ENCODE measurements at places on chromosomes 5 and 9.

- no peak for DNase-seq
Observed at GRCh38 chr9:72193478-72193881, 44.2 kb downstream of the GDA start.

DNA sequence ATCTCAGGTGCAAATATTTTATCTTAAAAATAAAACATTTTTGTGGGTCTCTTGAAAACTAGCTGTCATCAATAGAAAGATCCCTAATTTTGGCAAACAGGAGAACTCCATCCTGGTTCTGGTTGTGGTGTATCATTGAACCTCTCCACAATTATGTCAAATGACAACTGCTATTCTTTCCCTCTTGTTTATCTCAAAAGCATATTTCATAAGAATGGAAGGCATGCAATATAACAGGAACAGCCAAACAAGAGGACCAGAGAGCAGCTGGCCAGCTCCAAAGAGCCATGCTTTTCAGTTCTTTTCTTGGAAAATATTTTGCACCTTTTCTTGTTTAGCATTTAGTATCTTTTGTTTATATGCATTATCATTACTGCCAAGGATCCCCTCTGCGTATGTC lies 125.4 kb downstream of the ADAMTS6 start:
- DNase-seq = no peak

- DNase-seq = peak; percentile 78
Observed at GRCh38 chr5:14011089-14012020, 66.9 kb upstream of the DNAH5 start.

DNA sequence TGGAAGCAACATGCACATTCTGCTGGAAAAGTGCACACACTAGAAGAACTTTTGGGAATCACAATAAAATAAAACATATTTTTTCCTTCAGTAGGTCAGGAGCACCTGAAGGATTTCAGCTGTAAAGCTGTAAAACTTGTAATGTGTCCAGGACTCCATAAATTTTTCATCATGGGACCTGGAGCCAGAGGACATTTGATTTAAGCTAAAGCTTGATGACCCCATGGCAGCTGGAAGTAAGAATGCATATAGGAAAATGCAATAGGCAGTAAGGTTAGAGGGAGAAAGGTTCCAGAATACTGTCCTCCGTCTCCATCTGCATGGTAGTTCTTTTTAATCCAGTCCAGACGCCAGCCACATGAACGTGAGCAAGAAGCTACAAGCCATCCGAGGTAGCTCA lies 166.0 kb downstream of the ADAMTSL1 start:
- DNase-seq = no peak

DNA sequence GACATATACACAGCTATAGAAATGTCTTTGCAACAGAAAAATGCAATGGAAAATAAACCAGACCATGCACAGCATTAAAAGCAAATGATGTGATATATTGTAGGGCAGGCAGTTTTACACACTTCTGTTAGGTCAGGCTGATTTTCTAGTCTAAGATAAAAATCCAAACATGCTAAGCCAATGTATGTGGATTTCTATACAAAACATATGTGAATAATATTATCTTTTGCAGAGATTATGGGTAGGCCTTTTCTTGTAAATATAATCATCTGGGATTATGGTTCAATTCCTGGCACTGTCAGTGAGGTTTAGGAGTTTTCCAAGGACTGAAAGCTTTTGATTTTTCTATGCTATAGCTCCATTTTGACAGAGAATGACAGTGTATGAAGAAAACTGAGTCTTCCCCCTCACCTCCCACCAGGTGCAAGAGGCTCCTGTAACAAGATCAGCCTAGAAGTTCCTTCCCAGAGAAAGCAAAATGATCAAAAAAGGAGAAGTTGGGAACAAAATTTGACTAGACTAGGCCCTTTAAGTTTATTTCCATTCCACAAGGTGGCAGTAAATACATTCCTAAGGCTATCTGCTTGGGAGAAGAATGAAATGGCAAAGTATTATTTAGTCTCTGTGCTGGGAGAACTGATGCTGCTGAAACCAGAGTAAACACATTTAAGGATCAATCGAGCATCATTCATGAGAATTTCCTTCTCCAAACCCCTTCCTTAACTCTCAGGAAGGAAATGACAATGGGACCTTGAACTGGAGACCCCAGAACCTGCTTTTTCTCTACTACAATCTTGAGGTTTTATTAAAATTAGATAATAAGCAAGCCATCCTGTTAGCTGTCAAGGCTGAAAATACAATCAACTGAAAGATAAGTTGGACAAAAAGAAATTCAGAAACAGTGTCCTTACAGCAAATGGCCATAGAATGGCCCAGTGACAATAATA lies 133.0 kb upstream of the TUT7 start:
- DNase-seq = peak; percentile 23

DNA sequence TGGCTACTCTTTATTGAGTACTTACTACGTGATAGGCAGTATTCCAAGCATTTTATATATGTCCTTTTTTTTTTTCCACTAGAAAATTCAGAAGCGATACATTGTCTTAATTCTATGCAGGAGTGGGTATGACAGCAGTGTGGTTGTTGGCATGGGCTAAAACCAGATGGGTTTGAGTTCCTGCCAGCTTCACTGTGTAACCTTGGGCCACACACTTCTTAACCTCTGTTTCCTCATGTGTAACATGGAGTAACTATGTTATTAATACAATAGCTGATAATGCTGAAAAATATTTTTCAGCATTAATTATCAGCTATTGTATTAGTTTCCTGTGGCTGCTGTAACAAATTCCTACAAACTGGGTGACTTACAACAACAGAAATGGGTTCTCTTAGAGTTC lies 12.0 kb downstream of the SNX18 start:
- no peak for DNase-seq

GRCh38 chr5:71621741-71622140 lies 34.6 kb downstream of the MCCC2 start:
- DNase-seq = no peak

- DNase-seq = no peak
Observed at GRCh38 chr9:14068690-14069089, 245.3 kb downstream of the NFIB start.

- DNase-seq = no peak
Observed at GRCh38 chr5:87097664-87098063, 170.0 kb upstream of the RASA1 start.

GRCh38 chr5:163444526-163444925 lies 7.1 kb downstream of the CCNG1 start:
- no peak for DNase-seq

- no peak for DNase-seq
Observed at GRCh38 chr9:295576-295975, 80.9 kb downstream of the DOCK8 start.

GRCh38 chr9:7653262-7653661 lies 146.3 kb downstream of the DMAC1 start:
- DNase-seq = no peak

- no peak for DNase-seq
Observed at GRCh38 chr9:113474360-113475028, 11.0 kb downstream of the RGS3 start.

DNA sequence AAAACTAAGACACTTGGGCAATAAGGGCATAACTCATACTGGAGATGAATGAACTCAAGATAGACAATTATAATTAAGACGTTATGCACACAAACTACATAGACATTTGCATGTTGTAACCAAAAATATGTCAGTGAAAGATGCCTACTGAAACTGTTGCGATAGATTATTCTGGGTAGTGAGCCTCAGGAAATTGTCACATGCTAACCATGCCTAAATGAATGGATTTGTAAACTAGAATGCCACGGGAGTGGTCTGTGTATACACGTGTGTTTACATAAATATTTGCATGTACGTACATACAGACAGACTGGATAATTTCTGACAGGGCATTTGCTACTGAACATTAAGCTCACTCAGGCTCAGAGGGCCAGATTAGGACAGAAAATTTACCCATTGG lies 1.2 kb downstream of the NIPSNAP3B start:
- DNase-seq = no peak

DNA sequence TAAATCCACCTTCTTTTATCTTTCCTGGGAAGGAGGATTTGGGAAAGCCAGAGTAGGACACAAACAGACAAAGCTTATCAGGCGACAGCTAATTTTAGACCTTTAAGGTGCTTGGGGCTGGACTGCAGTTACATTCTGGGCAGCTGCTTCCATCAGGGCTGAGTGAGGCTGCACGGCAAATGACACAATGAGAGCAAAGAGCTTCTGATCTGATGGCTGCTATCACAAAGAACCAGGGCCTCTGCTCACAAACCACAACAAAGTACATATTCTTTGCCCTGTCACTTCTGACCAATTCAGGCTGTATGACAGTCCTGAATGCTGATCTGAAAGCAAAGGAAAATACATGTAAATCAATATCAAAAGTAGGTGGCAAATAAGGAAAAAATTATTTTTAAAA lies 93.1 kb downstream of the MRPS27 start:
- DNase-seq = no peak

GRCh38 chr9:98708933-98709911 lies at the start of gene GABBR2:
Gene GABBR2 (minus strand): TSS chr9:98708935. CDS start chr9:98708737, 198 bp downstream.
- no peak for DNase-seq

DNA sequence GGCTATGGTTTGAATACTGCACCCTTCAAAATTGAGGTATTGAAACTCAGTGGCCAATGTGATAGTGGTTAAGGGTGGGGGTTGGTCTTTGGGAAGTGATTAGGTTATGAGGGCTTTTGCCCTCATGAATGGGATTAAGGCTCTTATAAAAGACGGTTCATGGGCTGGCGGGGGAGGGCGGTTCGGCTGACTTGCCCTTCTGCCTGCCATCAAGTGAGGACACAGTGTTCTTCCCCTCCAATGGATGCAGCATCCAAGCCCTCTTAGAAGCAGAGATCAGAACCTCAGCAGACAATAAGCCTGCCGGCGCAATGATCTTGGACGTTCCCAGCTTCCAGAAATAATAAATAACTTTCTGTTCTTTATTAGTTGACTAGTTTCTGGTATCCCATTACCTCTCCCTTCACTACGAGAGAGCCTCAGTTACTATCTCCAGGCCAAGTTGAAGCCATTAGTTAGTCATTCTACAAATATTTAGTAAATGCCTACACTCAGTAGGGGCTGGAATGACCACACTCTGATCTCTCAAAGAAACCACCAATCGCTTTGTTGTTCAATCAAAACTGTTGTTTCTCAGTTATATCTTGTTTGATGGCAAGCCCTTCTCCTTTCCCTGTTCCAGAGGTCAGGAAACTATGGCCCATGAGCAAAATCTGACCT lies 219.3 kb downstream of the TSSK1B start:
- no peak for DNase-seq
